ENCODE measurements at places on chromosomes 5 and 9. TPM values are rescaled to one million over a fixed set of nuclear protein-coding genes. Genes with fewer than 3 reads are reported as not detected.

The F12 gene
- polyA plus RNA-seq = 4.9 TPM

The RGS7BP gene
- polyA plus RNA-seq = 0.63 TPM

The SHISAL2B gene
- not detected for polyA plus RNA-seq

The PIP5K1B gene
- polyA plus RNA-seq = 70.5 TPM

The TMEM252 gene
- 0.26 TPM for polyA plus RNA-seq

The IQGAP2 gene
- 60.2 TPM for polyA plus RNA-seq

The SOX30 gene
- 197 TPM for polyA plus RNA-seq

The KCNMB1 gene
- polyA plus RNA-seq = 4.6 TPM

The SPINK13 gene
- 3.0 TPM for polyA plus RNA-seq

The WDR38 gene
- polyA plus RNA-seq = 11.8 TPM

The ECM2 gene
- 26.9 TPM for polyA plus RNA-seq

The CATSPER3 gene
- polyA plus RNA-seq = 56.6 TPM

The BRINP1 gene
- 1.8 TPM for polyA plus RNA-seq

The AOPEP gene
- 31.4 TPM for polyA plus RNA-seq

The FRMD3 gene
- 12.5 TPM for polyA plus RNA-seq

The FYB1 gene
- 6.0 TPM for polyA plus RNA-seq

The C5orf52 gene
- 35.0 TPM for polyA plus RNA-seq

The DMGDH gene
- 6.8 TPM for polyA plus RNA-seq

The WDR31 gene
- polyA plus RNA-seq = 18.2 TPM

The C9 gene
- polyA plus RNA-seq = 0.95 TPM

The ABO gene
- polyA plus RNA-seq = 10.4 TPM

The SUSD1 gene
- 12.7 TPM for polyA plus RNA-seq

The ARID3C gene
- polyA plus RNA-seq = 0.45 TPM

The DIPK1B gene
- 23.3 TPM for polyA plus RNA-seq
